ENCODE measurements at places on chromosomes 1 and 21.

DNA sequence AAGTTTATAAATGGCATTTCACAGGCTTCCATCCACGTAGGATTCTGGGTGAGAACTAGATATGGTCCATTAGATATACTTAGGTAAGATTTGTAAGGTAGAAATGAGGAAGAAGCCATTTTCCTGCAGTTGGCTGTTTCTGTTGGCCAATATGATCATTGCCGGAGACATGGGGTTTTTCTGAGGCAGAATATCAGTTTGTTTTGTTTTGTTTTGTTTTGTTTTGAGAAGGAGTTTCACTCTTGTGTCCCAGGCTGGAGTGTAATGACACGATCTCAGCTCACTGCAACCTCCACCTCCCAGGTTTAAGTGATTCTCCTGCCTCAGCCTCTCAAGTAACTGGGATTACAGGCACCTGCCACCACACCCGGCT, 8.7 kb upstream of the EYA3 start:
- DNase-seq, result no peak

DNA sequence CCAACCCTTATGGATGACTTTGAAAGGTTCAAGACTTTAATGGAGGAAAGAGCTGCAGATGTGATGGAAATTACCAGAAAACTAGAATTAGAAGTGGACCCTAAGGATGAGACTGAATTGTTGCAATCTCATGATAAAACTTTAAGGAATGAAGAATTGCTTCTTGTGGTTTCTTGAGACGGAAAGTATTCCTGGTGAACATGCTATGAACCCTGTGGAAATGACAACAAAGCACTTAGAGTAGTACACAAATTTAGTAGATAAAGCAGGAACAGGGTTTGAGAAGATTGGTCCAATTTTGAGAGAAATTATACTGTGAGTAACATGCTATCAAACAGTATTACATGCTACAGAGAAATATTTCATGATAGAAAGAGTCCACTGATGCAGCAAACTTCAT, 215.4 kb downstream of the OMA1 start:
- peak; percentile 65 for DNase-seq

DNA sequence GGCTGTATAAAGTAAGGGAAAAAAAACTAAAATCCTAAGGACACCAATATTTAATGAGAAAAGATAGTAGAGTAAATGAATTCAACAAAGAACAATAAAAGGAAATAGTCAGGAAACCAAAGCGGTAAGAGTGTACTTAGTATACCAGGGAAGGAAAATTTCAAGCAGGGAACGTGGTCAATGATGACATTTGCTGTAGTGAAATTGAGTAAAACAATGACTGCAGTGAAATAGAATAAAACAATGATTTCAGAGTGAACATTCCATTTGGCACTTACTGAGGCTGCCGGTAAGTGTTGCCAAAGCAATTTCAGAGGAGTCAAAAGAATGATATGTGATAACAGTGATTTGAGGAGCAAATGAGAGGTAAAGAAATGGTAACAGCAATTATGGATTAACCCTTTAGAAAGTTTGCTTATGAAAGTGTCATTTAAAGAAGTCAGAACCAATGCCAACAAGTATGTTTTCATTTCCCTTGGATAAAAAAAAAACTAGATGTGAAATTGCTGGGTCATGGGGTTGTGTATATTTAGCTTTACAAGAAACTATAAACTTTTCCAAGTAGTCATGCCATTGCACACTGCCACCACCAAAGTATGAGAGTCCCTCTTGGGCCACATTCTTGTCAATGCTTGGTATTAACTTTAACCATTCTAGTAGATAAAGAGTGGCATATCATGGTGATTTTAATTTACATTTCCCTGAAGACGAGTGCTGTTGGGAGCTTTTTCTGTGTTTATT, 50.5 kb downstream of the VCAM1 start:
- no peak for DNase-seq

DNA sequence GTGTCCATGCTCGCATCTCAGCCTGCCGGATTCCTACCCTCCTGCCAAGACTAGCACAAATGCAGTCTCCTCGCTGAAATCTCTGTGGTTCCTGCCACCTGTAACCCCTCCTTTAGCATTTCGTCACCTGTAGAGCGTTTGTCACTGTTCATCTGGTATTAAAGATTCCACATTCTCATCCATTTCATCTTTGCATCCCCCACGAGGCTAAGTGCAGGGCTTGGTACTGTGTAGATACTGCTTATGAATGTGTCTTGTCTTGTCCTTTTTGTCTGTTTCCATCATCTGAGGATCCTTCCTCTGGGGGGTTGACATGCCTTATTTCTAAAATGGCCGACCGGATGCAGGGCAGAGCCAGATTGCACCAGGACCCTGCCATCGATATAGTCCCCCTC, 53.7 kb upstream of the DNAJC6 start:
- DNase-seq, result no peak

GRCh38 chr1:53627666-53628065, 111.3 kb downstream of the GLIS1 start:
- no peak for DNase-seq

GRCh38 chr1:96955307-96956012, 233.9 kb downstream of the PTBP2 start:
- no peak for DNase-seq

- DNase-seq, result no peak
Measured at GRCh38 chr1:204577794-204578478, 61.7 kb downstream of the MDM4 start.

DNA sequence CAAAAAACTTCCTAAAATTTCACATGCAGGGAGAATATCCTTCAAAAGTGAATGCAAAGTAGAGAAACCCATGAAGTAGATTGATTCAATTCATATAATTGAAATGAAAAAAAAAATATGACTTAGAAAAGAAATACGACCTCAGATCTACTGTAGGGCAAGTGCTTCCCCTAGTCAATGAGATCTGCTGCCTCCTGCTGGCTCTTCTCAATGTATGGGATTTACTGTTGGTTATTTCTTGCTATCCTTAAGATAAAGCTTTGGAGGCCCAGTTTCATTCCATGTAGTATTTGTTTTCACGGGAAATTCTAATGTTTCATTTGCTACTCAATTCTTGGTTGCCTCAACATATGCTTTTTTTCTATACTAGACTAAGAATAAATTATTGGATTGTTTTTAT, 46.2 kb downstream of the ZNF648 start:
- no peak for DNase-seq

GRCh38 chr1:170682809-170683208, 18.9 kb downstream of the PRRX1 start:
- no peak for DNase-seq

GRCh38 chr1:230066031-230066430, 1.0 kb upstream of the GALNT2 start:
- no peak for DNase-seq

- no peak for DNase-seq
Measured at GRCh38 chr1:167086033-167086432, 4.1 kb downstream of the GPA33 start.

DNA sequence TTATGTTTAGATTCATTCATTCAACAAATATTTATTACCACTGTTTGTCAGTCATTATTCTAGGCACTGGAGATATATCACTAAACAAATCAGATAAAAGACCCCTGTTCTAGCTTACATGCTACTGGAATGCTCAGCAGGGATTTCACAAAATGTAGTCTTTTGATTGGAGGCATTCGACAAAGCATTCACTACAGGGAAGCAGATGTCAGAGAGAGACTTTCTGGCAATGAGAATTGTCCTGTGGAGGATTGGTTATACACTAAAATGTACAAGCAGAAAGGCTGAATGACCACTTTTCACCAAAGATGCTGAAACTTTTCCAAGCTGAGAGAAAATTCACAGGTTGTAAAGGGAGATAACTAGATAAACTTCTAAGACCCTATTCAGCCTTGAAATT, 57.7 kb downstream of the SCMH1 start:
- no peak for DNase-seq

DNA sequence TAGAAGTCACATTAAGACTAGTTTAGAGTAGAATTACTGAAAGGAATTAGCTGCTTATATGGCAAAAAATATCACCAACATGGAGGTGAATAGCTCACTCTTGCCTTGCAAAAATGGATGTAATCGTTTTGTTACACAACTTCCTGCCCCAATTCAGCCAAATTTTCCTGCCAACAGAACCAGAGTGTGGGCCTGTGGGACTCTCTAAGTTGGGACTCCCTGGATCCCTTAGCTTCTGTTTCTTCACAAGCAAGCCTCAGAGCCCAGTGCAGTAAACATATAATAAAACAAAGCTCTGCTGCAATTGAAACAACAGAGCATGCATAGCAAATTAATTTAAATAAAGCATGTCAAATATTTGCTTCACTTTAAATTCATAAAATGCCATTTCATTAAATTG, 232.5 kb downstream of the TNR start:
- DNase-seq, result no peak

GRCh38 chr1:167130829-167131510, 37.1 kb downstream of the STYXL2 start:
- DNase-seq, result no peak

DNA sequence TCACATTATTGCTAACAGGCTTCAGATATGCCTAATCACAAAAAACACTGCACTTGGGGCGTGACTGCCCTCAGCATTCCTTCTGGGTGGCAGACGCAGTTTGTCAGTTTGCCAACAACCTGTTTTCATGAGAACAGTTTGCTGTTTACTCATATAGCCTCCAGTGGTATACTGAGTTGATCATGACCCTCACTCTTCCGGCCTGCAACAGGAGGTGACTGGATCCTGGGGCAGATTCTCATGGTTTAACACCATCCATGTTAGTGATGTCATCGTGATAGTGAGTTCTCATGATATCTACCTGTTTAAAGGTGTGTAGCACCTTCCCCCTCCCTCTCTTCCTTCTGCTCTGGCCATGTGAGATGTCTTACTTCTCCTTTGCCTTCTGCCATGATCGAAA, 555.2 kb downstream of the PLPP3 start:
- DNase-seq, result no peak

DNA sequence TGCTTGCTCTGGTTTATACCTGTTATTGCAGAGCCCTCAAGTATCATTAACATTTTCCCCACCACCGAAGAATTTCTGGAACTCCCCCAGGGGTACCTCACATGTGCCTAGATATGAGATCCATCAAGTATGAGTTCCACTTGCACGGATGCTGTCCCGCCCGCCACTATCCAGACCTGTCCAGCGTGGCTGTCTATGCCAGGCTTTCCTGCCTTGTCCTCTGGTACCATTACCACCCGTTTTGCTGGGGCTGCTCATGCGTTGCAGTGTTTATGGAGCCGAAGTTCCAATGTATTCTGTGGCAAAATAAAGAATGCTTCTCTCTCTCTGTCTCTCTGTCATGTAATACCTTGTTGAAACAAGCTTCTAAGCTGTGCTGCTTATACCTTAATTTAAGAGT, 543.5 kb upstream of the PTBP2 start:
- DNase-seq, result no peak

GRCh38 chr1:226738995-226739695, at the start of gene ITPKB:
TSS of gene ITPKB (minus strand) at chr1:226739282. CDS start at chr1:226737458, 1,824 bp downstream.
- DNase-seq, result no peak

- DNase-seq, result no peak
Measured at GRCh38 chr1:84505493-84506001, 639 bp upstream of the SPATA1 start.

DNA sequence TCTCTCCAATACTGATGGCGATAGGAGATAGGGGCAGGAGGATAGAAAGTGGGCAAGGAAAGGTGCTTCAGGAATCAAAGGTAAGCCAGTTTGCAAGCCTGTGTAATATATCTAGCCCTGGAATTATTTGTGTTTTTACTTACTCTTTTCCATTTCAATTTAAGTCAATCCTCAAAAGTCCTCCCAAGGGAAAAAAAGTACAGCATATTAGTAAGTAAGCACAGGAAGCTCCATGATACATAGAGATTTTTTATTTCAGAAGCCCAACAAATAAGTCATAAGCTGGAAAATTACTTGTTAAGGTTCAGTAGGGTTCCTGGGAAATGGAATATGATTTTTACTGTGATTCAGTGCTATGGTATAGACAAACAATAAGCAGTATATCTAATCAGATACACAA, 337.7 kb upstream of the DUSP10 start:
- DNase-seq, result no peak

DNA sequence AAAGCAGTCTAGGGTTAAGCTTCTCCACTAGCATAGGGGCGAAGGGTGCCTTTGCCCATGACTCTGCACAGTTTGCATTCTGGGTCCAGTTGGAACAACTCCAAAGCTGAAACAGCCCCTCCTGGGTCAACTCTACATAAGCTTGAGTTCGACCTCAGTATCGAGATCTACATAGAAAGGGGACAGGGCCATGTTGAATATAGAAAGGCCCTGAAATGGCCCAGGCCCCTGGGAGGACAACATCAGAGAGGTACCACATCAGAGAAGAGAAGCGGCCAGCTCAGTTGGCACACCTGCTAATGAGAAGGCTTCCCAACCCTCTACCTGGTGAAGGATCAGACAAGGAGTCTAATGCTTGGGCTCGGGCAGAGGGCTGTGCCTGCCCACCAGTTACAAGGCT, 1.6 kb downstream of the DENND2D start:
- DNase-seq, result no peak

DNA sequence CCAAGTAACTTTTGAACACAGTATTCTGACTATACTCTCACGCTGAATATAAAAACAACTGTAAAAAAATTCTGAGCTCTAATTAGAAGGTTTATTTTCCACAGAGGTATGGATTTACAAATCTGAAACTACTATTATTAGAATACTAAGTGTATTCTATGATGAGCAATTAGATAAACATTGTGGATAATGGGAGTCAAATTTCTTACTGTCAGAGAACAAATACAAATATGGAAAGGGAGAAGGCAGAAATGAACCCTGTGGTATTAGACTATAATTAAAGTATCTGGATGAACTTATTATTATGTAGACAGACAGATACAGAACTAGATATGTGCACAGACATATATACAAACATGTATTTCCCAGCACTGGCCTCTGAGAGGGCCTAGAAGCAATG, 22.6 kb downstream of the ALDH9A1 start:
- no peak for DNase-seq

- DNase-seq, result no peak
Measured at GRCh38 chr1:14495381-14495780, 103.1 kb upstream of the KAZN start.

- peak; percentile 95 for DNase-seq
Measured at GRCh38 chr1:64039390-64039926, 164.0 kb upstream of the UBE2U start.

DNA sequence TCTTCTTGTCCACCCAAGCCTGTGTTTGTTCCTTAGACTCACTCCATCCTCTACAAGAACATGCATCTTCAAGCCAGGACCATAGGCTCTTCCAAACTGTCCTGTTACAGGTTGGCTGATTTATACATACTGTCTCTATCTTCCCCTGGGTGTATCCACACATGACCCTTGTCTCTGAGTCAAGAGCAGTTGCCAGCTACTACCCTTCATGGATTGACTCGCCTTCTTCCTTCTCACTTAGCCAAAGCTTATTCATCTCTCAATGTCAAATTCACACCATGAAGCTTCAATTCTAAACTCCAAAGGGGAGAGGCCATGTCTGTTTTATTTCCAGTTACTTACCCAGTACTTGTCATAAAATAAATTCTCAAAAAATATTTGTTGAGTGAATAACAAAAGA, 64.1 kb upstream of the CACHD1 start:
- no peak for DNase-seq

- DNase-seq, result no peak
Measured at GRCh38 chr1:110734133-110734680, 59.5 kb upstream of the KCNA3 start.

All from BJ (cell line).